ENCODE measurements at places on chromosomes 2 and 18.

DNA sequence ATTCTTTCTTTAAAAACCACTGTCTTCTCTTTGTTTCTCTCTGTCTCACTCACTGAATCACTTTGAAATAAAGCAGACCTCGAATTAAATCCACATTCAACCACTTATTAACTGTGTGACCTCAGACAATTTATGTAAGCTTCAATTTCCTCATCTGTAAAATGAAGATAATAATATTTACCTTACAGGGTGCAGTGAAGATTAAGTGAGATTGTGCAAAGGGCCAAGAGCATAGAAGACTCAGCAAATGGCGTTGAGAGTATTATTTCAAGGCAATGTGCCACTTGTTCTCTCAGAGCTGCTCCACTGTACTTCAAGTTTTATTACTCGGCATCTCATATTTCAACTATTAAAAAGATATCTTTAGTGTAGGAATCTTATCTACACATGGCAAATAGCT, 454.2 kb upstream of the HNRNPA3 start:
- DNase-seq, result no peak

DNA sequence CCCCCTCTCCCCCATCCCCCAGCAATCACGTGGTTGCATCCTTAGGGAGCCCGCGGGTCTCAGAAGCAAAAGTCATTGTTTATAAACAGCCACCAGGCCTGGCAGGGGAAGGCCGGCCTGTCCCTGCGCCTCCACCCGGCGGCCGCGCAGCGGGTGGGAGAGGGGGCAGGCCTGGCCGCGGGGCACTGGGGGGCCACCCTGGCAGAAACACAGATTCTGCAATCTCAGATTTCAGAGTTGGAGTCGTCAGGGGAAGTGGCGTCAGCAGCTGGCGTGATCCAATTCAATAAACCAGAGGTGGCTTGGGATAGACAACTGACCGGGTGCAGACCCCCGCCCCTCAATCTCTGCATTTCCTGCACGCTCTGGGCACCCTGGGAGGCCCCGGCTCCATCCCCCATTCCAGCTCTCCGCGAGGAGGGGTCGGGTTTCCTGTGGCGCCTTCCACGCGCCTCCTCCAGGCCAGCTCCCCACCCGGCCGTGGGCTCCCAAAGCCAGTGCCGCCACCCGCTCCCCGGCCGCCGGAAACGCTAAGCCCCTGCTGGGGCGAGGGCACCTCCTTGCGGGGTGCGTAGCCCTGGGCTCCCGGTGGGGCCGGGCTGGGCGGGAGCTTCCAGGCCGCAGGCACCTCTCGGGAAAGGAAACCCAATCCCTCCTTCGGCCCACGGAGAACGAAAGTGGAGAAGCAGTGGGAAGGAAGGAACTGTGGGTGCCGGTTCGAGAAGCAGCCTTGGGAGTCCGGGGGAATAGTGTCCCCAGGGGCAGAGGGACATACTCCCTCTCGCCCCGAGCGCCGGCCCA, 1.1 kb downstream of the BIN1 start:
- no peak for DNase-seq

DNA sequence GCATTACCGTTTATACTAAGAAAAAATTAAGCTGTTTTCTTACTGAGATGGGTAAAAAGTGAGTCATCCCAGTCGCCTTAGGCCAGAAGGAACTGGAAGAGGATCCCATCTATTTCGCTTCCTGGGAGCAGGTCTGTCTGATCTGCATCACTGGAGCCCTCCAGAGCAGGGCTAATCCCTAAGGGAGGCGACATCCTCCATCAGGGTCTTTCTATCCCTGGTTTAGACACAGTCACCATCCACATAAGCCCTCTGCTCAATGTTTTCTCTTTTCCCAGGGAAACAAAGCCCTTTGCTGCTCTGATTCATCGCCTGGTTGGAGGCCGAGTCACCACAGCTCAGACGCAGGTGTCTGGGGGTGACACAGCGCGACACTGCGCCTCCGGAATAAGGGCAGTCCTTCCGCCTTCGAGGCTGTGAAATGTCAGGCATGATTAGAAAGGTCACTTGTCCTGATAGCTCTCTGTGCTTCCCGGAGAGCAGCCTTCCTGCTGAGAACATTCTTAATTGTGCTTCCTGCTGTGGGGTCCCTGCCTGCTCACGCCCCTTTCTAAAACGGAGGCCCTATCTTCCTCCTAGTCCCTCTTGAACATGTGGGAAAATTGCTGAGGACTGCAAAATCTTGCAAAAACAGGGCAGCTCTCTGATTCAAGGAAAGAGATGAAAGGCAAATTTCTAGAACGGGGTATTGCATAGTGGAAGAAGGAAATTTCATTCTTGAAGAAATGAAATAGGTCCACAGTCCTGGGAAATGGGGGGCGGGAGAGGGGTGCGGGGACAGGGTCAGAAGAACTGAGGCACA, 56.3 kb downstream of the MARCHF4 start:
- no peak for DNase-seq

DNA sequence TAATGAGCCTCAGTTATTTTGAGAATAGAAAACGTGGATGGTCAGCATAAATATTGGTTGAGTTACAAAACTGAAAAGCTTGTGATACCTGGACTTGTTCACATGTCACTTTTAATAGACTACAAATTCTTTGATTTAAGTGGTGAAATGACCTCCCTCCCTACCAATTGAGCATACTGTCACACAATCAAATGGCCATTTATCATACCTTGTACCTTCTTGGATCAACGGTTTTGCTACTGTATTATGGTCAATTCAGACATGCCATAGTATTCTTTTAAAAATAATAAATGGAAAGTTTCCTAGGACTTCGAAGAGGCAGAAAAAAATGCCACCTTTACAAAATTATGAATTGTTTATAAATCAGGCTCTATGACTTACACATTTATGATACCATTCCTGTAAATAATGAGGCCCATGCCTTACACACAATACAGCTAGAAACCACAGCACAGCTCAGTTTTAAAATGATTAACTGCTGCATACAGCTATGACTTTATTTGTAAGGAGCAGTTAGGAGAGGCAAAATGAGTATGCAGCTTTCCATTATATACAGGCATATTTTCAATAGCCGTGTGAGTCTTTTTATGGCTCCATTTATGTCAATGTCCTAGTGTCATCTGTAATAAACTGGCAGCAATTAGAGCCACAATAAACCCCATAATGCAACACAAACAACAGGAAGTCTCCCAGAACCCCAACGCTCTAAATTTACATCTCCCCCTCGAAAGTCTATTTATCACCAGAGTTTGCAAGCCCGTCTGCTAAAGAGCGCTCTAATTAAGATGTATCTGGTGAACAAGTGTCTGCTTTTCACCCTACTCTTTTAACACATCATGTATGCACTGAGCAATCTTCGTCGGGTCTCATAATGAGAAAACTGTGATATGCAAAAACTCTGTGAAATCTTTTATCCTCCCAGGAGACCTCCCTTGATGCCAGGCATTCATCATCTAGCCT, 176.1 kb downstream of the ZNF521 start:
- DNase-seq, result no peak

GRCh38 chr2:80943487-80943886, 638.9 kb upstream of the LRRTM1 start:
- no peak for DNase-seq

DNA sequence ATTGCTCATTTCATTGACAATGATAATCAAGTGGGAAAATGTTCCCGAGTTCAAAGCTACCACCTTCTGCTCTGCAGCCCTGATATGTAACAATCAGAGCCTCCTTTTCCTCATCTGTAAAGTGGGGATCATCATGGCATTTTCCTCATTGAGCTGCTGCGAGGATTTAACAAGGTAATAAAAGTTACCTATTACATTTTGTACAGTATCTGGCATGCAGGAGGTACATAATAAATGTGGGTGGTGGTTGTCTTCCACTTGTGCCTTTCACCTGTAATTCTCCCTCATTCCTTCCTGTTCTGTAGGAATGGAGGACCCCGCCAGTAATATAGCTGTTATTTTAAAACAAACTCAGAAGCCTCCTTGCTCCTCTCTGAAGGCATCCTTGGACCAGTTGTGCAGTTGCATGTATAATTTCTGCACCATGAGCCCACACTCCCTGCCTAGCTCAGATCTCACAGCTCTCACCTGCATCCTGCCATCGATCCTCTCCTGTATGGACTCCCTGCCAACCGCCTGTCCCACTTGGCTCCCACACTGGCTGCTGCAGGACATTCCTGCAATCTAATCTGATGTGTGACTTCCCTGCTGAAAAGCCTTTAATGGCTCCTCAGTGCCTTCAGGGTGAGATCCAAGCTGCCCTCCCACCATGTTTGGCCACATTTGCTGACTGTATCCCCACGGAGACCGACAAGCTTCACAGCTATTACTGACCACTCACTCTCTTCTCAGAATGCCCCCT, 350.4 kb downstream of the EN1 start:
- no peak for DNase-seq

DNA sequence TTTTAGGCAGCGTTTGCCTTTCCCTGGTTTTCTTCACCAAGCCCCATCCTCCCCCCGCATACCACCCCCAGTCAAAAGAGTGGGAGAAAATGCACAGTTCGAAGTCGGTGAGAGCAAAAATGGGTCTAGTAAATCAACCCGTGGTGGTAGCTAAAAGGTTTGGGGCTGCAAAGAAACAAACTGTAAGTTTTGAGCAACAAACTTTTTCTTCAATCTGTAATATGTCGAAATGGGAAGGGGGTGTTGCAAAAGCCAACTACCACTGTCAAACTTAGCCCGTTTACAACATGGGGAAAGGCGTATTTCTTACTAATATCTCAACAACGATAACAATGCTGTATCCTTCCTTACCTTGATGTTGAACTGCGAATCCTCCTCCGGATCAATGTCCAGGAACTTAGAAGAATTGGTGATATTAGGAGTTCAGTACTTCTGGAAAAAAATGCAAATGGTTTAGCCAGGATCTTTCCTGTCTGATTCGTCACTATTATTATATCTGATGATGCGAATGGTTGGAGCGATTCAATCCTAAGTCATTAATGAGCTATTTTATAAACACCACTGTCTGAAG, 2.4 kb upstream of the SATB2 start:
- peak; percentile 47 for DNase-seq

- DNase-seq, result no peak
Measured at GRCh38 chr2:112803691-112804521, 19.6 kb upstream of the IL1A start.

- DNase-seq, result peak; percentile 77
Measured at GRCh38 chr2:65420712-65421431, 11.5 kb downstream of the SPRED2 start.

GRCh38 chr2:241994556-241995213, 125.2 kb downstream of the RTP5 start:
- no peak for DNase-seq

- no peak for DNase-seq
Measured at GRCh38 chr2:96207774-96208142, 869 bp downstream of the STARD7 start.

DNA sequence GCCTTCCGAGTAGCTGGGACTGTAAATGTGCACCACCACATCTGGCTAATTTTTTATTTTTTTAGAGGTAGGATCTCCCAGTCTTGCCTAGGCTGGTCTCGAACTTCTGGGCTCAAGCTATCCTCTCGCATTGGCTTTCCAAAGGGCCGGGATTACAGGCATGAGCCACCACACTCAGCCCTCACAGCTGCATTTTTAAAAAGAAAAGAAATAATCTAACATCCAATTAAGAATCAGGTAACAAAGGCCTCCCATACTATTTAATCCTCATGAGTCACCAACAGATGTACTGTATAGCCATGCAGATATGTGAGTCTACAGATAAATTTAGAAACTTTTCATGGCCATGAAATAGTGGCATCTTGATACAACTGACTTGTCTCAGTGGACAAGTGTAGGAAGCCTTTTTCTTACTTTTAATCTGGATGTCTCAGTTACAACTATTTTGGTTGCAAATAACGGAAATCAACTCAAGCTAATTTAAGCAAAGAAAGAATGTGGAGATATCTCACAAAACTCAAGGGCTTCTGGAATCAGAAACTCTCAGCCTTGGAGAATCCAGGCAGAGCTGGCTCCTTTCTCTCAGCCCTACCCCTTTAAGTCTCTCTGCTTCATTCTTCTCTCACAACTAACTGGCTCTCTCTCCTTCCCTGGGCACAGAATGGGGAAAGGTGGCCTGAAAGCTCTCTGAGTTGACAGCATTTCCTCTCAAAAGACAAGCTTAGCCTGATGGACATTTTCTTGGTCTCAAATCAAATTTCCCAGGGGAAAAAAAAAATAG, 12.8 kb upstream of the PPM1B start:
- no peak for DNase-seq

DNA sequence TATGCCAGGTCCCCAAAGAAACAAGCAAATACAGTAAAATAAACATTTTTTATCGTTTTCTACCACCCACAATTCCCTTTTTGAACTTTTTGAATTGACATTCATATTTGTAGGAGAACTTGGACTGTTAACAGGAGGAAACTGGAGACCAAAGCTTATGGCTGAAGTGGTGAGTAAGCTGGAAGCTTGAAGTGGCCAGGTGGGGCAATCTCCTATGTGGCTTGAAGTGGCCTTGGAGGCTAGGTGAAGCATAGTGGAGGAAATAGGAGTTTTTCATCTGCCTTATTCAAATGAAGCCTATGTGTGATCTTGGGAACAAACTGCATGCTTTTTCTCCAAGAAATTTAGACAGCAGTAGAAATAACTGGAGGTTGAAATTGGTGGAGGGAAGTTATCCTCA, 962.9 kb upstream of the FANCL start:
- DNase-seq, result no peak

- no peak for DNase-seq
Measured at GRCh38 chr2:64296140-64296480, 151.9 kb upstream of the PELI1 start.

GRCh38 chr2:189379287-189379630, 62.0 kb upstream of the WDR75 start:
- DNase-seq, result no peak

- DNase-seq, result no peak
Measured at GRCh38 chr2:230899786-230900185, 25.3 kb downstream of the GPR55 start.

DNA sequence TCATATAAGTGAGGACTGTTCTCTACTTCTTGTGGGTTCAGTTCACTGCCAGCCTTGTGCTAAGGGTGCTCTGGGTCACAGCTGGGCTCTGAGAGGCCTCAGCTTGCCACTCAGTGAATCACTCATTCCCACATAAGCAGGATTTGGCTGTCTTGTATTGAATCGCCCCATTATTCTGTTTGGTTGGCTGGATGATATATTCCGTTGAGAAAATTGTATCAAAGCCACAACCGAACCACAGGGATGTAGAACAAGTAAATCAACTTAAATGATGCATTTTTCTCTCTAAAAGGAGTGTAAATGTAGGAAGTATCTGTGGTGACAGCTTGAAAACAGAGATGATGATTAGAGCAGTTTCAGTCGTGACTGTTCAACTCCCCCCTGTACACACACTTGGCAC, 39.6 kb downstream of the TTC39C start:
- DNase-seq, result no peak

GRCh38 chr2:9984217-9984739, 32.8 kb downstream of the GRHL1 start:
- peak; percentile 42 for DNase-seq

Data from AML-193 (cell line).